ENCODE measurements at places on chromosomes 2 and 18.

DNA sequence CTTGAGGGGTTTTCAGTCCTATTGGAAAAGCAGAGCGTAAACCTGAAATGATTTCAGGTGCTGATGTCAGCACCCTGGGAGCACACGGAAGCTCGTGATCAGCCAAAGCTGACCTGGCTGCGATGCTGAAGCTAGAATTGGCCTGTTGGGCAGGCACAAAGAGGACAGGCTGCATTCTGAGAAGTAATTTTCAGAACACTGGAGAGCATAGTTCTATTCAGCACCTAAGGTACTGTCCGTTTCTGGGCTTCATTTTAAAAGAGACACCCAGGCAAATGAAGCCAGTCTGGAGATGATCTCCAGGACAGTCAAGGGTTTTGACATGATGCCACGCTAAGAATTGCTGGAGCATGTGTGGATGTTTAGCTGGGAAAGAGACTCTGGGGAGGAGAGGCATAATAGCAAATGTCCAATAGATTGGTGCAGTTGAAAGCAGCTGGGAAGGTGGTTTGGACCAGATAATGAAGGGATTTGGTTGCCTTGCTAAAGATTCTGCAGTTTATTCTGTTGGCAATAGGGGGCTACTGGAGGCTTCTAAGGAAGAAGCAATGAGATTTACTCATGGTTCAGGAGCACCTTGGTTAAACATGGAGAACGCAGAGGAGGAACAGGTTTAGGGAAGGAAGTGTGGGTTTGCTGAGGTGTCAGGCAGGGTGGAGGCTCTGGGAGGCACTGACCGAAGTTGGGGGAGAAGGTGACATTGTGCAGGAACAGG, 86.6 kb downstream of the ACOXL start:
- DNase-seq = no peak

DNA sequence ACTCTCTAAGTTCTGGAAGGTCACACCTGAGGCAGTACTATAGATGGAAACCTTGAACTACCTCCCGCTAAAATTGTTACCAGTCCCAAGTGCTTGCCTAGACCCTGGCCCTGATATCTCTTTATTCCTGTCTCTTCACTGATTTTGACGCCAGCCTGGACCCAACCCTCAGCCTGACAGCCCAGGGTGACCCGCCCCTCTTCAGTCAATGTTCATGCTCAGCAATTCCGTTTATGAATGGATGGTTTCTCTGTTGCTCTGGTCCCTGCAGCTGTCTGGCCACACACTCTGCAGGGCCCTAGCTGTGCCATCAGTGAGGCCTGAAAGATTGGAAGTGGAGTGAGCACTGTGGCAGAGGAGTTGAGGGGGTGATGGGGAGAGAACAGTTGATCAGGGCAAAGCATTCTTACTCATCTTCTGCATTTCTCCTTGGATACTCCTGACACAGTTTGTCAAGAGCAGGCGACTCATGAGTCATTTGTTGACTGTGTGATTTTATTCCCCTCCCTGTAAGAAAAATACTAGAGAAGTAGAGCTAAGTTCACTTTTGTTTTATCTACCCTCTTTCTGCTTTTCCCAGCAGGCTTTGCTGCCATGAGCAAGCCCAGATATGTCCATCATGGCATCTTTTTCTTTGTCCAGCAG, 46.0 kb downstream of the NPAS2 start:
- no peak for DNase-seq

DNA sequence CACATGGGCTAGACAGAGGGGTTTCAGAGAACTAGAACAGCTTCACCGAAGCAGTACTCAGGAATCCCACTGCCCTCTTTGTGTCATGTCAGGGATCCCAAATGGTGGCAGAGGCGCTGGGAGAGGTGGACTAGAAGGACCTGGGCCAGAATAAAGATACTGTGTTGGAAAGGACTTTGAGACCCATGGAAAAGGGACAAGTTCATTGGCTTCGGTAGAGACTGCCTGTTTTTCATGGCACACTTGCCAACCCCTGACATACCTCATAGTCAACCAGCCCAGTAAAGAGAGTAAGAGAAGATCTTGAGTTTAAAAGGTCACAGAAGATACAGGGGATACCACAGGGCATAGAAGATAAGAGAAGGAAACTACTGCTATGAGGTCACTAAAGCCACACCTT, 381.0 kb downstream of the RIT2 start:
- DNase-seq = no peak

DNA sequence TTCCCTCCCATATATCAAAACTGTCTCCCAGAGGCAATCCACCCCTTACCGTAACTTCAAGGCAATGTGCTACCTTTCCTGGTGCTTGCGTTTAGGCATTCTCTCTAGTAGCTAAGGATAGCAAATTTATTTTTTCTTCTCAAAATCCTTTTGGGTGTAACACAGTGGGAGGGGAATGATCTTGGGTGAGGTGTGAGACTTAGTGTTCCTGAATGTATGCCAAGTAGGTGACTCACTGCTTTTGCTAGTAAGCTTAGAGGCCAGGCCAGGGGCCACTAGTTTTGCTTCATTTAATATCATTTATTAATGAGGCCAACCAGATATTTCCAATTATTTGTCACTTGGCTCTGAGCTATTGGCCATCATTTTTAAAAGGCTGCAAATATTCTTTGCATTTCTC, 135.5 kb downstream of the NAPG start:
- no peak for DNase-seq

GRCh38 chr2:51420511-51420910, 388.6 kb upstream of the NRXN1 start:
- no peak for DNase-seq

- no peak for DNase-seq
Observed at GRCh38 chr2:18413676-18414396, 146.6 kb downstream of the RDH14 start.

- DNase-seq = no peak
Observed at GRCh38 chr2:137966043-137966442, 1.8 kb downstream of the HNMT start.

GRCh38 chr2:82789851-82790205, 1669.3 kb downstream of the SUCLG1 start:
- no peak for DNase-seq

DNA sequence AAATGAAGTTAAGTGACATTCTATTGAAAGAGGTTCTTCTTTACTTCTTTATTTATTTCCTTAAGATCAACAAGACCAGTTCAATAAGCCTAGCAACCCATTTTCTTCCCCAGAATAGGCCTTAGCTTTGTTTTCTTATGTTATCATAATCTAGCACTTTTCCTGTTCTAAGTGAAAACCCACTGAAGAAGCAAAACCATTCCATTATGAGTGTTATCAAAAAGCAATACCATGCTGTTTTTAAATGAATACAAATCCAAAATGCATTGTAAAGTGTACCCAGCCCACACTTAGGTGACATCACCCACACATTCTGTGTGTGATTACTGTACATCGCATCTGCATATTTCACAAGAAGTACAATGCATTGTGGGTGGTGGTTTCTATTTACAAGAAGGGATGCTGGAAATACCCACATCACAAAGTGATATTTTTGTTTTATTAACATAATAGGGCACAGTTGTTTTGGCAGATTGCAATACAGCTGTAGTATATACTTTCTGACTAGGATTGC, 679.5 kb downstream of the KCNJ3 start:
- no peak for DNase-seq

DNA sequence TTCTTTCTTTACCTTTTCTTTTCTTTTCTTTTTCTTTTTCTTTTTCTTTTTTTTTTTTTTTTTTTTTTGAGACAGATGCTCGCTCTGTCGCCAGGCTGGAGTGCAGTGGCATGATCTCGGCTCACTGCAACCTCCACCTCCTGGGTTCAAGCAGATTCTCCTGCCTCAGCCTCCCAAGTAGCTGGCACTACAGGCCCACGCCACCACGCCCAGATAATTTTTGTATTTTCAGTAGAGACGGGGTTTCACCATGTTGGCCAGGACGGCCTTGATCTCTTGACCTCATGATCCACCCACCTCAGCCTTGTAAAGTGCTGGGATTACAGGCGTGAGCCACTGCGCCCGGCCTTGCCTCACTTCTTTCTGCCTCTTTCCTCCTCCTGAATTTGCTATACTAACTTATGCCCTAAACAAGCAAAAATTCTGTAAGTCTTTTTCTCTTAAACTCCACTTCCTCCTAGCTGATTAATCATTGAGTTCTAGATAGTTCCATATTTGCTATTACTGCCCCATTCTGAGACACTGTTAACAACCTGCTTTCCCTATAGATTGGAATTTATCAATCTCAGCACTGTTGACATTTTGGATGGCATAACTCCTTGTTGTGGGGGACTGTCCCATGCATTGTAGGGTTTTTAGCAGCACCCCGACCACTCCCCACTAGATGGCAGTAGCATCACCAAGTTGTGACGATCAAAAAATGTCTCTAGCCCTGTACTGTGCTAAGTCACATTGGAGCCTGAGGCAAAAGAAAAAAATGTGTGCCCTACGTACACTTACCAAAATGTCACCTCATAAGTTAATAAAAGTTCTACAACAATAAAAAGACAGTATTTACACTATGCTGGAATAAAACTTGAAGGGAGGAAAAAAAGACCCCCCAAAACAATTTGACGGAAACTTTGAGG, 16.4 kb upstream of the THADA start:
- DNase-seq = peak; percentile 83

GRCh38 chr2:120769076-120769786, 33.6 kb downstream of the GLI2 start:
- no peak for DNase-seq

DNA sequence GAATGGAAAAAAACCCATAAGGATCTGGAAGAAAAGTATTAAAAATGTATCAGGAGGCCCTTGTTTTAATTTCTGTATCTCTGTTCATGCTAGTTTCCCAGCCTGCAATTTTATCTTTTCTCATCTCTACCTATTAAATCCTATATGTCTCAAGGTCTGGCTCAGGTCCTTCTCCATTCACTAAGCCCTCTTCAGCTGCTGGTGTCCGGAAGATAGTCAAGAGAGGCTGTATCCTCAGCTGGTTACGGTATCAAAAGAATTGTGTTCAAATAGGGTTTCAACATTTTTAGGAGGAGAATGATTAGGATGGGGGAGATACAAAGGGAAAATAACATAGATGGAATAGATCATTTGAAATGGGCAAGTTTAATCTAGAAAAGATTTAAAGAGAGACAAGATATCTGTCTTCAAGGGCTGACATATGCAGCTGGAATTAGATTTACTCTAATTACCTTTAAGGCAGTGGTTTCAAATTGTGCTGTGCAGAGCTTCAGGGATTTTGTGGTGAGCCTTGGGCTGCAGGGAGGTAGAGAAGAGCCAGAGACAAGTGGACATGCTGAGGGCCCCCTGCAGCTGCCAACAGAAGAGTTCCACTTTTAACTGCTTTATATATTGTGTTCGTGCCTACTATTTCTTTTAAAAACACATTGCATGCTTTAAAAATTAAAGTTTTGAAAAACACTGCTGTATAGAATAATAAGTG, 24.1 kb downstream of the GREB1L start:
- DNase-seq = no peak

- no peak for DNase-seq
Observed at GRCh38 chr2:142926445-142926844, 49.0 kb downstream of the KYNU start.

DNA sequence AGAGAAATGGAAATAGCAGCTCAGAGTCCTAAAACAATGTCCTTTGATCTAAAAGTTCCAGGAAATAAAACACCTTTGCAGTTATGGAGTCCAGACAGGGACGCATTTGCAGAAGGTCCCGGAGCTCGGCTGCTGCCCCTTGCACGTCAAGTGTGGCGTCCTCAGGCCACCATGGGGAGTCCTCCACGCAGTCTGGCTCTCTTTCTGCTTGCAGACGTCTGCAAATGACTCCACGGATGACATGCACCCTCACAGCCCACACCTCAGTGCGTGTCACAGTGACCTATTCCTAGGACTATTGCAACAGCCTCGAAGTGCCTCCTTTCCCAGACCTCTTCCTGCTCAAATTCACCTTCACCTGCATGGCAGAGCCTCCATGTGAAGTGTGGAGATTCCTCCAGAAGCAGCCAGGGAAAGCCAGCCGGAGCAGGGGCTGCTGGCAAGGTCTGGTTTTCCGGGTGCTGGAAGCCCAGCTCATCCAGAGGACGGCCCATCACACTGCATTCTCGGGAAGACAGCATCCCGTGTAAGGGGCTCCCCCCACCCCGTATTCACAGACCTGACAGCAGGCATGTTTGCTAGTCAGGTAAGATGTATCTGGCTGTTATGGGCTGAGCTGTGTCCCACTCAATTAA, 137.7 kb downstream of the ASB1 start:
- DNase-seq = no peak

- no peak for DNase-seq
Observed at GRCh38 chr2:175743011-175743410, 259.1 kb downstream of the LNPK start.

- DNase-seq = no peak
Observed at GRCh38 chr2:200705305-200706041, 106.2 kb upstream of the BZW1 start.

GRCh38 chr2:64565949-64566710, 42.0 kb downstream of the AFTPH start:
- DNase-seq = no peak

DNA sequence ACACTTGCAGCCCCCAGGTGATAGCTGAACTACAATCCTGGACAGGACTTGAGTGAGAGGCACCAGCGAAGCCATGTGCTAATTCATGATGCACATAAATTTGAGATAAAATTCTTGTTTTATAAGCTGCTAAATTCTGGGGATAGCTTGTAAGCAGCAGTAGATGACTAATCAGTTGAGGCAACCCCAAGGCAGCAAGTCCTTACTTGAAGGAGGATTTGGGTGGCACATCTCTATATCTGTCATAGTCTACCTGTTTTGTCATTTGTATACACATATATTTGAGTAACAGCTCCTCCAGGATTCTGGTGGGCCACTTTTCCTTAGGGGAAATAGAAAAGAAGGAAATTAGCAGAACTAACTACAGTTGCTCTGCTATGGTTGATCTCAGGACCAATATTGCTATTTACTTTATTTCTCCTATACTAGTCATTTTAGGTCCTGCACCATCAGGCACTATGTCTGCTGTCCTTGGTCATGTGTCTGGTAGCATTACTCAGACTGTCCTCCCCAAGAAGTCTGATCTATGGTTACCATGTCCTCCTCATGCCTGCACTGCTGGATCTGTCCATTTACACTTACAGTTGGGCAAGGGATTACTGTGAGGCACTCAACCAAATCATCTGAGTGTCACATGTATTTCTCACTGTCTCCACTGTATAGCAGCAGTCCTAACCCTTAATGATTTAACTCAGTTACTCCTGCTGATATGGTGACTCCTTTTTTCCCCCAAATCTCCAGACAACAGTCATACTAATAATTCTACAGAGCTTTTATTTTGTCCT, 436.0 kb upstream of the CWC22 start:
- DNase-seq = no peak

DNA sequence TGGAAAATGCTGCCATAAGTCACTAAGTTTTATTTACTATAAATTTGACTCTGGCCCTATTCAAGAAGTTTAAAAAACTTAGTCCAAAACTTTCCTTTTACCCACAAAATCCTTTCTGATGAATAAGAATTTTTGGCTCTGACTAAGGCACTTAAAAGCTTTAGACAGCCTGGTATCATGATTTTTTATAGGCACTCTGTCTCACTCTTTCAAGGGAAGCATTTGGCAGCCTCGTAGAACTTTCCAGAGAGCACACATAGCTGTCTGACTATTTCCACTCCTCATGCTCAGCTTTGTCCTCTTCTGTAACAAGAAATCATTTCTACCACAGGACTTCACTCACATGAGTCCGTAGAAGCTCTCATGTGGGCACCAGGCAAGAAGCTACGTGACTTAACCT, 32.3 kb upstream of the XDH start:
- no peak for DNase-seq

GRCh38 chr18:31103423-31103822, 1.2 kb upstream of the DSC2 start:
- no peak for DNase-seq

- peak; percentile 74 for DNase-seq
Observed at GRCh38 chr2:7725171-7725849, 808.1 kb downstream of the RNF144A start.

All from activated CD8-positive, alpha-beta memory T cell treated with anti-CD3 and anti-CD28 coated beads for 24 hours (primary cell).